ENCODE measurements at places on chromosomes 3 and 15. TPM values are rescaled to one million over a fixed set of nuclear protein-coding genes. Genes with fewer than 3 reads are reported as not detected.

The KCNMB3 gene
- 3.2 TPM for total RNA-seq

The CELF6 gene
- total RNA-seq = 8.5 TPM

The SRP14 gene
- total RNA-seq = 337 TPM

The TM4SF18 gene
- 12.4 TPM for total RNA-seq

The EFCAB12 gene
- 0.50 TPM for total RNA-seq

The RHCG gene
- total RNA-seq = 0.44 TPM

The KNL1 gene
- total RNA-seq = 11.2 TPM

The PATL2 gene
- total RNA-seq = 0.72 TPM

GRCh38 chr3:105891101-105891500, 22.3 kb upstream of the CBLB start:
- no peak for DNase-seq

- peak; percentile 90 for DNase-seq
Measured at GRCh38 chr3:8441969-8442559, 59.6 kb upstream of the LMCD1 start.

- DNase-seq = no peak
Measured at GRCh38 chr3:54960082-54960481, 32.2 kb upstream of the LRTM1 start.

DNA sequence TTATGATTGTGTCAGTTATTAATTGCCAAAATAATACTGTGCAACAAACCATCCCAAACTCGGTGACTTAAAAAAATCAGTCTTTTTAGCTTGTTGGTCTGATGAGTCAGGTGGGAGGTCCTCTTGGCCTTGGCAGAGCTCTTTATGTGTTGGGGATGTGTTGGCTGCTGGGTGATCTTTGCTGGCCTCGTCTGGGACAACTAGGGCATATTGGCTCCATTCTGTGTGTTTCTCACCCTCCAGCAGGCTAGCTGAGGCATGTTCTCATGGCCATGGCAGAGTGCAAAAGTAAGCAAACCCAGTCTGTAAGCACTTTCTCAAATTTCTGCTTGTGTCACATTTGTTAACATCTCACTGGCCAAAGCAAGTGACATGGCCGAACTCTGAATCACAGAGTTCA, 251.6 kb downstream of the RPLP1 start:
- DNase-seq = no peak

GRCh38 chr3:196431181-196432136, 768 bp downstream of the UBXN7 start:
- DNase-seq = peak; percentile 35

- DNase-seq = no peak
Measured at GRCh38 chr3:184008161-184008560, 9.5 kb downstream of the ABCC5 start.

DNA sequence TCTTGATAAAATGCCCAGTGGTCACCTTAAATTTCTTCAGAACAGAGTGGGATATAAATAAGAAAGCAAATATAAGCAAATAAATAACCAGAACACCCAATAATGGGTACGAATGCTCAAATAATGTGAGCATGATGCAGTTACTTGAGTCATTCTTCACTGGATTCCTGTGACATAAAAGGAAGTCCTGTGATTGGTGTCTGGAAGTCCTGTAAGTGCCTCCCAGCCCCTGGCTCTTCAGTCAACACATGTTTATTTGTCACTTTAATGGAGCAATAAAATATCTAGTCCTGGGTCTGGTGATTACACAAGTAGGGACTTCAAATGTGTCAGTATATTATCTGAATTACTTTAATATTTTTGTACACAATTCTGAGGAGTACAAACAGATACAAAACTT, 30.4 kb downstream of the TMEM212 start:
- DNase-seq = no peak

GRCh38 chr3:114451051-114451451, 157.2 kb downstream of the TIGIT start:
- DNase-seq = peak; percentile 62

GRCh38 chr15:29242456-29243242, 27.0 kb downstream of the NSMCE3 start:
- DNase-seq = no peak

- DNase-seq = no peak
Measured at GRCh38 chr3:38583688-38584087, 65.8 kb downstream of the SCN5A start.

GRCh38 chr3:120410116-120410515, 40.7 kb downstream of the FSTL1 start:
- DNase-seq = no peak

DNA sequence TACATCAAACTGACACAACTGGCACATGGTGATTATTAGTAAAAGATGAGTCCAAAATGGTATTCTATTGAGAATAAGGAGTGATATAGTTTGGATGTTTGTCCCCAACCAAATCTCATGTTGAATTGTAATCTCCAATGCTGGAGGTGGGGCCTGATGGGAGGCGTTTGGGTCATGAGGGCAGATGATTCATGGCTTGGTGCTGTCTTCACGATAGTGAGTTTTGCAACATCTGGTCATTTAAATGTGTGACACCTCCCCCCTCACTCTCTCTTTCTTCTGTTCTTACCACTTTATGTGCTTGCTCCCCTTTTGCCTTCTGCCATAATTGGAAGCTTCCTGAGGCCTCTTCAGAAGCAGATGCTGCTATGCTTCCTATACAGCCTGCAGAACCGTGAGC, 90.6 kb downstream of the RSL24D1 start:
- DNase-seq = no peak

DNA sequence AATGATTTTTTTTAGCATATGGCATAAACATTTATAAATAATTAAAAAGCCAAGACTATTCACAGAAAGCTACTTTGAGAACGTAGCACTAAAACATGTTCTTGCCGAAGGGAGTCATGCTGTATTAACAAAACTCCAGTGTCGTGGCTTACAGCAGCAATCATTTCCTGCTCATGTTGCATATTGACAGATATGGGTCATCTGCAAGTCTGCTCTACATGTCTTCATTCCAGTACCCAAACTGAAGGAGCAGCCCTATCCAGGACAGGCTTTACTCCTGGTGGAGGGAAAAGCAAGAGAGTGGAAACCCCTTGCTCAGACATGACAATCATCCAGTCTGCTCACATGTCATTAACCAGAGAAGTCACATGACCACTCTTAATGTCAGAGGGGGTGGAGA, 87.6 kb downstream of the NEK11 start:
- no peak for DNase-seq

GRCh38 chr3:16474216-16474615, 39.3 kb downstream of the RFTN1 start:
- DNase-seq = no peak

GRCh38 chr3:126472277-126473006, 3.2 kb downstream of the ZXDC start:
- no peak for DNase-seq

GRCh38 chr3:8736436-8736835, 2.8 kb downstream of the CAV3 start:
- no peak for DNase-seq

DNA sequence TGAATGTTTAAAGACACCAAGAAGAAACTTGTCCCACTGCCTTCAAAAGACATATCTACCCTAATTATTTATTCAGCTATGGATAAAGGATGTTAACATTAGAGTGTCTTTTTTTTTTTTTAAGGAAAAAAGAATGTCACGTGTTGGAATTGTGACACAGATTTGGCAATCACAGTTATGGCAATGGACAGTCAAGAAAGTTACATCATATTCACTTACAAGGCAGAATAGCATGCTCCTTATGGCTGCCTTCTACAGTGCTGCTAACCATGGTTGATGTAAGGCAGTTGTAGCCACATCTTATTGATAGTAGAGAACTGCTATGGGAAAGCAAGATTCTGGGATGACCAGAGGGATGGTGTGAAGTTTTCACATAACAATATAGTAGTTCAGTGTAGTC, 128.8 kb upstream of the ZBTB20 start:
- no peak for DNase-seq

- DNase-seq = no peak
Measured at GRCh38 chr3:143991713-143992112, 20.1 kb downstream of the DIPK2A start.

DNA sequence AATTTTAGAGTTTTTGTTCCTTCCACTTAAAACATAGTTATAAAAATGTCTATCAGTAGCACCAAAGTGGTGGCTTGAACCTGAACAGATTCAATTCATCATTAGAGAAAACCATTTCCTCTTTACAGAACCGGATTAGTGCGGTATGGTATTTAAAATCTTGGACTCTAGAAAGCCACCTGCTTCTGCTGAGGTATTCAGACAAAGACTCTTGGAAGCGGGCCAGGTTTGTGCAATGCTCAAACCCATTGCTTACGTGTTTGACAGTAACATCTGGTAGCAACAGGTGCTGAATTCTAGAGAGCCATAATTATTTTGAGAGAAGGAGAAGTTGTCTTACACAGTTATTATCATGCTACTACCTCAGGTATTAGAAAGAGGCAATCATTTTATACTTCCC, 290.5 kb downstream of the NAALADL2 start:
- no peak for DNase-seq

DNA sequence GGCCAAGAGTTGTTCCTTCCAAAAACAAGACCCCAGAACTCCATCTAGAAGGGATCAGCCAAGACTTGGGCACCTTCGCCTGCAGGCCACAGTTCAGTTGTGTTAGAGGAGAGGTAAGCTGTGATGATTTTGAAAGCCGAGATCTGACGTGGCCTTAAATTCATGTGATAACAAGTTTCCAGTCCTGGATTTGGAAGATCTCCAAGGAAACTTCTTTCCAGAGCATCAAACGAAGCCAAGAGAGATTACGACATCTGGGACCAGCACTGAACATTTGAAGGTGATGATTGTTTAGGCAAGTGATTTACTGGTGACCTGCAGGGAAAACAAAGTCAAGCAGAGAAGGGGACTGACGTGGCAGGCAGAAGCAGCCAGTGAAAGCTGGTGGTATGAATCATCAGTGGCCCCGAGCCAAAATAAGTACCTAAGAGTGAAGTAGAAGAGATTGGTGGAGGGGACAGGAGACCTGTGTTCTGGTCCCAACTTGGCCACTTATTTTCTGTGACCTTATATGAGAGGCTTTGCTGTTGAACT, 339.0 kb upstream of the PROK2 start:
- DNase-seq = no peak

DNA sequence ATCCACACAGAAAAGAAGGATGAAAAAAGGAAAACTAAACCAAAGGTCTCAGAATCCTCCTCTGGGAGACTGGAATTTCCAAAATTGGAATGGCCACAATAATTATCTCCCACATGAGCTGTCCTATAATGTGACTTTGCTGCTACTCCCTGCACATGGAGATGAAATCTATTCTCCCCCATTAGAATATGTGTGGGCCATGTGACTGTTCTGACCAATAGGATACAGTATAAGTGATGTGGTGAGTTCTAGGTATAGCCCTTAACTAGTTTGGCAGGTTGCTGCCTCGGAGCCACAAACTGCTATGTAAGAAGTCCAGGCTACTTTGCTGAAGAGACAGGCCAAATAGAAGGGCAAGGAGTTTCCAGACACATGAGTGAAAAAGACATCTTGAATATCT, 5.2 kb downstream of the TRIM59 start:
- DNase-seq = no peak

GRCh38 chr3:106631373-106632108, 745.7 kb upstream of the CCDC54 start:
- no peak for DNase-seq

DNA sequence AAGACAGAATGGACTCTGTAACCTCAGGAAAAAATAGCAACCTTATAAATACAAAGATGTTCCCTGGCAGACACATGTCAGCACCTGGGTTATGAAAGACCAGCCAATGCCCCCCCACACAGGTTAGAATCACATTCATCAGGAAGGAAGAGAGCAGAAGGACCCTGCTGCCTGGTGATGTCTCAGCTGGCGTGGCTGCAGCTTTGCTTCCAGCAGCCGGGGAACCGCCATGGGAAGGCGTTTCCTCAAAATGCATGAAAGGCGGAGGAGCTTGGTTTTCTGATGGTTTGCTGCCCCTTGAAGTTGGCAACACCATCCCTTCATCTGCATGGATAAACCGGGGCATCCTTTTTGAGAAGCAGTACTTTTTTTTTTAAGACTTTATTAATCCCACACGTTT, 10.9 kb upstream of the NSMCE3 start:
- DNase-seq = no peak

DNA sequence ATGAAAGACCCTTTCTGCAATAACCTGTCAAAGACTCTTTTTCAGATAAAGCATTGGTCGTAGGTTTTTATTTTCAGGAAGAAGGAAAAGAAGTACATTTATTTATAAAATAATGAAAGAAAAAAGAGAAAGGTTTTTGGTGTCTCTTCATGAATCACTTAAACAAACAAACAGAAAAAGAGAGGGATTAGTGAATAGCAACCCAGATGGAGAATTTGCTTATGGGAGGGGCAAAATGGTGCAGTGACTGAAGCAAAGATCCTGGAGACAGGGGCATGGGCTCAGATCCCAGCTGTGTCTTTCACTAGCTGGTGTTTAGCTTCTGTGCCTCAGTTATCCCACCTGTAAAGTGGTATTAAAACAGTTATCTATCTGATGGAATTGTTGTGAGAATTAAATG, 78.6 kb upstream of the PFN2 start:
- no peak for DNase-seq

DNA sequence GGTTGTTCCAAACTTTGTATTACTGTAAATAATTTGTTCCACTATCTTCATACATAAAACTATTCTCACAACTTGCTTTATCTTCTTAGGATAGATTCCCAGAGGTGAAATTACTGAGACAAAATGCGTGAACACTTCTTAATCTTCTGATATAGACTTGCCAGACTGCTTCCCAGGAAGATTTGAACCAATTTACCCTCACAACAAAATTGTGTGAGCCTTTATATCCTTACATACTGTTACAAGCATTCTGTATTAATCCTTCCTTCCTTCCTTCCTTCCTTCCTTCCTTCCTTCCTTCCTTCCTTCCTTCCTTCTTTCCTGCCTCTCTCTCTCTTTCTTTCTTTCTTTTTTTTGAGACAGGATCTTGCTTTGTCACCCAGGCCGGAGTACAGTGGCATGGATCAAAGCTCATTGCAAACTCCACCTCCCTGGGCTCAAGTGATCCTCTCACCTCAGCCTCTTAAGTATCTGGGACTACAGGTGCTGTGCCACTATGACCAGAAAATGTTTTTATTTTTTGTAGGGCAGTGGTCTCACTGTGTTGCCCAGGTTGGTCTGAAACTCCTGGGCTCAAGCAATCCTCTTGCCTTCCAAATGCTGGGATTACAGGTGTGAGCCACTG, 57.1 kb upstream of the SSR3 start:
- no peak for DNase-seq

- no peak for DNase-seq
Measured at GRCh38 chr3:46540550-46540949, 25.6 kb downstream of the LRRC2 start.
